ENCODE measurements at places on chromosomes 3 and 15.
A peak's percentile ranks its signal among the peaks of the same experiment; 100 is the strongest.

GRCh38 chr3:48662753-48663488, at the start of gene CELSR3:
TSS of gene CELSR3 (minus strand) at chr3:48662886. CDS start at chr3:48662634, 252 bp downstream.
- peak; percentile 92 for DNase-seq

- DNase-seq: no peak
Measured at GRCh38 chr3:101278727-101279126, 41.6 kb downstream of the IMPG2 start.

DNA sequence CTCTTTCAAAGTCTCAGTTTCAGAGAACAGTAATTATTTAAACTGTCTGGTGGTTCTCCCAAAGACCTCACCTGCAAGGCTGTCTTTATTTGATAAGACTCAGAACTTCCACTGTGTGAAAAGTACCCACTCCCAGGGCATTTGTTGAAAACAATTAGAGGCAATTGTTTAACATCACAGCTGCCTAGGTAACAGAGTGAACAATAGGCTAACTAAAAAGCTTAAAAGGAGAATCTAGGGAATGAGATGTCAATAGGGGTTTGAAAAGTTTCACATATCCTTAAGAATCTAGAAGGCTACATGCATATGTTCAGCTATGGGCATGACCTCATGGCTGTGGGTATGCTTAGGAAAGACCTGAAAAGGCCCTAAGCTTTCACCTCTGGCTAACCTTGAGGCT, 2.9 kb upstream of the STRIT1 start:
- no peak for DNase-seq

- DNase-seq: peak; percentile 86
Measured at GRCh38 chr3:57169872-57170623, 4.9 kb upstream of the IL17RD start.

GRCh38 chr3:45792036-45792435, 4.3 kb downstream of the SLC6A20 start:
- no peak for DNase-seq

DNA sequence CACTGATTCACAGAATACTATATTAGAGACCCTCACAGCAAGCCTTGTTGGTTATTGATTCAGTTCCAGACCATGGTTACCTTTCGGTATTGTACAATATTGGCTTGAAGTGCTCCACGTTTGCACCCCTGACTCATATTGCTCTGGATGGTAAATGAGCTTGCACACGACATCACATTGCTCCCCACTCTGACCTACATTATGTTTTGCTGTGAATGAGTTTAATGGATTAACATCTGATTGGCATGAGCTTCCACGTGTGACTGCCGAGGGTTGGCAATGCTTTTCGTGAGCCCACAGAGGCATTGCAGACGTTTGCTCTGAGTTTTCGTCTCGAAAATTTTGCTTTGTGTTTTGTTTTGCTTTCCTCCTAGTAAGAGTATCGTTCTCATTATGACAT, 225.8 kb upstream of the ICE2 start:
- no peak for DNase-seq

DNA sequence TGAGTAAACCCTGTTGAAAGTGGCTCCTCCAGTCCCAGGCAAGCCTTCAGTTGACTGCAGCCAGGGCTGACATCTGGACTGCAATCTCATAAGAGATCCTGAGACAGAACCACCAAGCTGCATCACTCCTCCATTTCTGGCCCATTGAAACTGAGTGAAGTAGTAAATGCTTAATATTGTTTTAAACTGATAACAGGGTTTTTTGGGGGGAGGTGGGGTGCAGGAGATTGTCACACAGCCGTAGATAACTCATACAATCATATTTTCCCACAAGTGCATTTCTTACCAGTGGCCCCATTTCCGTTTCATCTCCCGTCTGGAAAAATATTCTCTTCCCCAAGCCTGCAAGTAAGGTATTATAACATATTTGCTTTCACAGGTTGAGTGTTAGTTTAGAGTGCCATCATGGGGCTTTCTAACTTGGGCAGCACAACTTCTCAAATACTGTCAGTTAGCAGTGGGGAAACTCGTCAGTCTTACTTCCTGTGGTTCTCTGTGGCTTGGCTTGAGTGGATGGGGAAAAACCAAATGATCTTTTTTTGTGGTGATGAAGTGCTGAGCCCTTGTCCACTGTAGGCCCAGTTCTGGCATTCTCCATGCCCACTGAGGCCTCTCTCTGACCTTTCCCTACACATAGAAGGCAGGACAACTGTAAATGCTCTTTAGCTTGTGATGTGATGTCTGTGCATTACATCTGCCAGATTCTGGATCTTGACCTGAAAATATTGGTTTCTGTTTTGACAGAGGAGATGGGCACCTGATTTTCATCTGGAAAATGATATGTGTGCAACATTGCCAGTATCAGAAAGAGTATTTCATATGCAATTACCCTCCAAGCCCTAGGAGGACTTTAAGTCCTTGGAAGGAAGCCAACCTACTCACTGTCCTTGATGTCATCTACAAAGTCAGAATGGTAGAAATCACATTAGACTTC, 90.1 kb upstream of the BHLHE40 start:
- DNase-seq: no peak

DNA sequence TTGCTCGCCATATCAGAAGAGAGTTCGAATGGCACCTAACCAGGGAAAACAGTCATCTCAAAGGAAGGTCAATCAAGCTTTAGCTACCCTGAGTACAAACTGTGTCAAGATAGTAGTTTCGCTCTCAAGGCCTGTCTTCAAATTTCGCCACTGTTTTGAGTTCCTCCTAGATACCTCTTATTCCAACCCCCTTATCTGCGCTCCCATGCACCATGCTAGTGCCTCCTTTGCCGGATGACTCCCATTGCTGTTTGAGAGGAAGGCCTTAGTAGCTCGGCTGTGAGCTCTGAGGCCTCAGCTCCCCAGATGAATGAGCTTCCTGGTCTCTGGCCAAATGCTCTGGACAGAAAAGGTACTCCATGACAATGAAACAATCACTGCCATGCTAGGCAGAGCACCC, 256.0 kb downstream of the ULK4 start:
- no peak for DNase-seq

DNA sequence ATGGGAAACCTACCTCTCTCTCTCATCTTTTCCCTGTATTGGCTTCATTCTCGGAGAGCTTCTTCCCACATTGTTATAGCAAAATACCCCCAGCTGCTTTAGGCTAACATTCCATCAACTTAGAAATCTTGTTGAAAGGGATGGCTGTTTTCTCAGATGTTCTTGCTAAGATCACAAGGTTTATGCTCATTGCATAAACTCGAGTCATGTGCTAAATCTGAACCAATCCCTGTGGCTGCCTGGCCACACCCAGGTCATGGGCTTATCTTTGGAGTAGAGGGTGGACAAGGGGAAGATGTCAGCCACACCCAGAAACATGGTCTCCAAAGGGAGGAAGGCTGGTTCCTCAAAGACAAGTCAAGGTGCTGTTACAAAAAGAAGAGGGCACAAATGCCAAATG, 150.6 kb upstream of the UMPS start:
- no peak for DNase-seq

DNA sequence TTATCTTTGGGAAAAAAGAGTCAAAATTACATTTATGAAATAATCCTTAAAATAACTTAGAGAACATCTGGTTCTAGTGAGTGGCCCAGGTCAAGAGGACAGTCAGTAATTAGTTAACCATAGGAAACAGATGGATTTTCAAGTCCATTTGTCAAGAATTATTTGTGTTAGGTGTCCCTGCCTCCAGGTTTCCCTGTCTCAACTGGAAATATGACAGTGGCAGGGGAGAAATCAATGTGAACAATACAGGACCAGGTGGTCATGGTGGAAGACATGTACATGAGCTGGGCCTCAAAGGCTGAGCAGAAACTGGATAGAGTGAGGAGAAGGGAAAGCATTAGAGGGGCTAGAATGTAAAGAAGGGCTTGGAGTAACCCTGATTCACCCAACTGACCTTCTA, 372.6 kb downstream of the VPS13C start:
- no peak for DNase-seq

GRCh38 chr3:165817160-165817709, 20.0 kb downstream of the BCHE start:
- no peak for DNase-seq

All from SW480 (cell line).